ENCODE measurements at places on chromosomes 16 and 17.

GRCh38 chr17:79050551-79050950 is 24.1 kb upstream of the ENGASE start:
- no peak for DNase-seq

DNA sequence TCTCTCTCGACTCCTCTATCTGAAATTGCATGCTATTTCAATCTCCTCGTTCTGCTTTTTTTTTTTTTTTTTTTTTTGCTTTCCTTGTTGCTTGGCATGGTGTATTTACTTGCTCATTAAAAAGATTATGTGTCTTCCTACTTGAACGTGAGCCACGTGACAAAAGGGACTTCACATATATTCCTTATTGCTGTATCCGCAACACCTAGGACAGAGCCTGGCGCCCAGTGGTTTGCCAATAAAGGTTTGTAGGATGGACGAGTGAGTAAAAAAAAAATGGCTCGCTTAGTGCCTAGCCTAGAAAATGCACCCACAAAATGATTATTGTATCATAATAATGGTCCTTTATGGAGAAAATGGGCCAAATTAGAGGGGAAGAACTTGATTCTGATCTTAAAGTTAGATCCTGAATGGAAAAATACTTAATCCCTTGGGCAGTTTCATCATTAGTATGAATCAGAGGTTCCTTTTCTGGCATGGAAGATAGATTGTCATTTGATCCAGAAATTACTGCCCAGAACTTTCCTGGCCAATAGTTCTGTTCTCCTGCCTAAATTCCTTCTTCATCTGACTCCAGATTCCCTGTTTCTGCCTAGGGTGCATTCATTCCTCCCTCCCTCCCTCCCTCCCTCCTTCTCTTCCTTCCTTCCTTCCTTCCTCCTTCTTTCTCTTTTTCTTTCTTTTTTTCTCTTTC is 13.6 kb upstream of the TMEM220 start:
- DNase-seq: no peak

- DNase-seq: peak; percentile 75
Observed at GRCh38 chr17:78131172-78132083, 857 bp downstream of the TMC8 start.

DNA sequence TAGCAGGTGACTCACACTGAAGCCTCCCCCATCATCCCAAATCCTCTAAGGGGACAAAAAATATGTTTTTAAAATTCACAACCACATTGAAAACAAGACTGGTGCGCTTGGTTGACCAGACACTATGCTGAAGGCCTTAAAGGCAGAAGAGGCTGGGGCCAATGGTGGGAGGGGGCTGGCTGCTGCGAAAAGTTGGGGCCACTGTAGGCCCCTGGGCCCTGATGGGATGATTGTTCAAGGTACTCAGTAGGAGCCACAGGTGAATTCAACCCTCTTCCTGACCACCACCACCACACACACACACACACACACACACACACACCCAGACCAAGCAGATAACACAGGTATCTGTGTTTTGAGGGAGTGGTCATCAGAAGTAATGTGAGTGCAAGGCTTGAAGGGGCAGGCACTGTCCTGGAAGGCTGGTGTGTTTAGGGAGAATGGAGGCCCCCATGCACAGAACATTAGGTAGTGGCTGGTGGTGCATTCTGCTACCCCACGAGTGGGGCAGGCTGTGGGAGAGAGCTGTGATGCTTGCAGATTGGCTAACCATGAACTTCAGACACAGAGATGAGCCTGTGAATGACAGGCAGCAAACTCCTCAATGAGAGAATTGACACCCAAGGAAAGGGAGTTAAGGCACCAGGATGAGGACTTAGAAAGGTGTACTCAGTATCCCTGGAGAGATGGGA is 55.0 kb downstream of the NT5M start:
- DNase-seq: peak; percentile 1

- DNase-seq: no peak
Observed at GRCh38 chr16:72785886-72786285, 262.0 kb downstream of the ZFHX3 start.

- DNase-seq: peak; percentile 47
Observed at GRCh38 chr17:1251866-1252608, 18.2 kb upstream of the BHLHA9 start.

GRCh38 chr16:71924710-71925109 is 29.4 kb downstream of the IST1 start:
- DNase-seq: no peak

DNA sequence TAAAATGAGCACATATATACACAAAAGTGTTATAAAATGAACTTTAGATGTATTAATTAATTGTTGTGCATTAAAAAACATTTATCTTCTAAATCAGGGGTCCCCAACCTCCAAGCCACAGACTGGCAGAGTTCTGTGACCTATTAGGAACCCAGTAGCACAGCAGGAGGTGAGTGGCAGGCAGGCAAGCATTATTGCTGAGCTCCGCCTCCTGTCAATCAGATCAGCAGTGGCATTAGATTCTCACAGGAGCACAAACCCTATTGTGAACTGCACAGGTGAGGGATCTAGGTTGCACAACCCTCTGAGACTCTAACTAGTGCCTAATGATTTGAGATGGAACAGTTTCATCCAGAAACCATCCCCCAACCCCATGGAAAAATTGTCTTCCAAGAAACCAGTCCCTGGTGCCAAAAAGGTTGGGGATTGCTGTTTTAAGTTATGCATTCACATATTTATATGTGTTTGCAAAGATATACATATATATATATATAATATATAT is 583.7 kb downstream of the KCNJ2 start:
- DNase-seq: no peak

DNA sequence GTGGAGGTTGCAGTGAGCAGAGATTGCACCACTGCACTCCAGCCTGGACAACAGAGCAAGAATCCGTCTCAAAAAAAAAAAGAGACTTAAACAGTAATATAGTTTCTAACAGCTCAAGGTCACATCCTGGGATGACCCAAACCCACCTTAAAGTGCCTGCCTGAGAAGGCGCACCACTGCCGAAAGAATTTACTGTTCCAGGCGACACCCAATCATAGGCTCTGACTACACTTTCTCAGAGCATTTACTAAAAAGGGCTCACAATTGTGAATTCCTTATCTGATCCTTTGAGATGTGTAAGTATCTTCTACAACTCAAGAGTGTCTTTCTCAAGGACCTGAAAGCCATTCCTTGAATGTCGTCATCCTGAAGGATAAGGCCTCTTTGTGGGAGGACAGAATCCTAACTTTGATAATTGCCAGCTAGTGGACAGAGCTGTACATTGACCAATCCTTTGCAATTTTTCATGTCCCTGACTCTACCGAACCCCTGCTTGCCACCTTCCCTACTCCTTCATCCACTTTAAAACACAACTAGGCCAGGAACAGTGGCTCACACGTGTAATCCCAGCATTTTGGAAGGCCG is 2.6 kb upstream of the ST3GAL2 start:
- DNase-seq: no peak

- DNase-seq: no peak
Observed at GRCh38 chr17:4479340-4479981, 19.2 kb upstream of the SPNS2 start.

GRCh38 chr17:47660064-47660492 is 10.4 kb downstream of the KPNB1 start:
- DNase-seq: no peak

- no peak for DNase-seq
Observed at GRCh38 chr17:66290101-66290722, 12.2 kb upstream of the PRKCA start.

DNA sequence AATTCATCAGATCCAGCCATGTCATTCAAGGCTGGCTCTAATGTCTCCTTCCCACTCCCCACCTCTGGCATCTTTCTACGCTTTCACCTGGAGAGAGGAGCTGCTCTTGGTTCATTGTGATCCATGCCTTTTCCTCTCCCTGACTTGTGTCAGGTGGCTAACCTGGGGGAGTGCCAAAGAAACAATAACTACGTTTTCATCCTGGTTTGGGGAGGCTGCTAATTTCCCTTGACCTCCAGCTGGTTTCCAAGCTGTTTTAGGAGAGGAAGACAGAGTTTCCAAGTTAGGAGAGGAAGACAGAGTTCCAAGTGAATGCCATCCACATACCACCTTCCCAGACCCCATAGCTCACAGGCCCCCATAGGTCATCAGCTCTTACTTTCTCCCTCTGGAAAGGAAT is 40.0 kb upstream of the HLF start:
- no peak for DNase-seq

DNA sequence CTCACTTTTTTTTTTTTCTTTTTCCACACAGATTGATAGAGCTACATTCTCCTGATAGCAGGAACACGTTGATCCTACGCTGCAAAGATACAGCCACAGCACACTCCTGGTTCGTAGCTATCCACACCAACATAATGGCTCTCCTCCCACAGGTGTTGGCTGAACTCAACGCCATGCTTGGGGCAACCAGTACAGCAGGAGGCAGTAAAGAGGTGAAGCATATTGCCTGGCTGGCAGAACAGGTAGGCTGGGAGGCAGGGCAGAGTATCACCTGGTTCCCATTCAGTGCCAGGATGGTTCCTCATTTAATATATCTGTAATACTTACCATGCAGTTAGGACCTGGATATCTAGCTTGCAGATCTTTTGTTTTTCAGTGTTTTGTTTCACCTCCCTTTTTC is 51.1 kb upstream of the VPS4A start:
- DNase-seq: no peak

DNA sequence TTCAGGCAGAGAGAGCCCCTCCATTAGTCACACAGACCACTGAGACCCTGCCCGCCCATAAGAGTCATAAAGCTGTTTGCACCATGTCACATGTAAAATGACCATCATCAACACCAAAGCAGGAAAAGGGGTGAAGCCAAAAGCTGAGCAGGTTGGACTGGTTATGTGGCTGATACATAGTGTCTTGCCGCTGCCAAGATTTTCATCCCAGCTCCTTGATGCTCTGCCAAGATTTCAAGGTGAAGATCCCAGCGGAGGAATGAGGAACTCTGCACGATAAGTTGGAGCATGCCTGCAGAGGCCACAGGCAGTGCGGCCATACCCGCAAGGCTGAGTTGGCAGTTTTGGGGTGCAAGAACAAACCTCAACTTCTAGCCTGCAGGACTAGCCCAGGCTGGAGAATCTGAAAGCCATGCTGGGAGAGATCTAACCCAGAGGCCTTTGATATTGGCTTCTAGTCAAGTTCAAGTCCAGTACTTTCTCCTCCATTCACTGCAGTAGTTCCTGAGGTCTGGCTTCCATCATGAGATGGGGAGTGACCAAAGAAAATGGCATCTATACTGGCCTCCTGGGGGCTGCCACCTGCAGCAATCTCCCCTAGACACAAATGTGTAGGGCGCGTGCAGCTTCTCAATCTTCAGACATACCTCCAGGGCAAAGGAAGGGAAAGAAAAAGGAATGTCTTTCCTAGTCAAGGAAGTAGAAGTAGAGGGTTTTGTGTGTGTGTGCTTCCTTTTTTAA is 79.7 kb upstream of the NOL11 start:
- DNase-seq: no peak

DNA sequence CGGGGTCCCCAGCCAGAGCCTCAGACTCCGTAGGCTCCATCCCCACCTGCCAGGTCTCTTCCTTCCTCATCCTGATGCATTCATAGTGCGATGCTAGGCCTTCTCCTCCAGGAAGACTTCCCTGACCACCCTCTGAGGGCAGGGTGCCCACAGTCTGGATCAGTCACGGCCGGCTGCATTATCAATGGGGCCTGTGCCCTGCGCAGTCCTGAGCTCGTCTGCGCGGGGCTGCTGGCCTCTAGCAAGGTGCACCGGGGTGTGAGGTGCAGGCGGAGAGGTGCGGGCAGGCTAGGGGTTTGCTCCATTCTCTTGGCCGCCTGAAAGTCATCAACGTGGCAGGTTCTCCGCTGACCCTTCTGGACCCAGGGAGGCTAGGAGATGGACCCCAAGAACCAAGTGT is 56.9 kb upstream of the ACSF3 start:
- DNase-seq: no peak

DNA sequence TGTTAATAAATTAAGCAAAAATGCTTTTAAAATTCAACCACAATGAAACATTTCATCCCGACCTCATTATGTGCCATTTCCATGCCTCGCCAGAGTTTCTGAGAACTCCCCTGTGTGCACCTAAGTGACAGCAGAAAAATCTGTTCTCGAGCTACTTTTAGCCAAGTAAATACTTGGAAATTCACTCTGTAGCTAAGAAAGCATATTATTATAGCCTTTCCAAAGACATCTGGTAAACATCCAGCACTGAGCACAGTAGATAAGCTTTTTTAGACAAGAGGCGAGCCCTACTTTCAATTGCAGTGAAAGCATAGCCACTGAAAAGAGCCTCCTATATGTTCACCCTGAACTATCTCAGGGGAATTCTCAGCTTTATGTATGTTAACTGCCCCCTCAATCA is 242.8 kb upstream of the PSMD7 start:
- DNase-seq: no peak
